ENCODE measurements at places on chromosomes 12 and 14.

- DNase-seq = no peak
These were observed 319.9 kb downstream of the KCNC2 start for GRCh38 chr12:74889563-74890236.

- no peak for DNase-seq
These were observed 34.6 kb downstream of the NIN start for GRCh38 chr14:50796390-50796789.

DNA sequence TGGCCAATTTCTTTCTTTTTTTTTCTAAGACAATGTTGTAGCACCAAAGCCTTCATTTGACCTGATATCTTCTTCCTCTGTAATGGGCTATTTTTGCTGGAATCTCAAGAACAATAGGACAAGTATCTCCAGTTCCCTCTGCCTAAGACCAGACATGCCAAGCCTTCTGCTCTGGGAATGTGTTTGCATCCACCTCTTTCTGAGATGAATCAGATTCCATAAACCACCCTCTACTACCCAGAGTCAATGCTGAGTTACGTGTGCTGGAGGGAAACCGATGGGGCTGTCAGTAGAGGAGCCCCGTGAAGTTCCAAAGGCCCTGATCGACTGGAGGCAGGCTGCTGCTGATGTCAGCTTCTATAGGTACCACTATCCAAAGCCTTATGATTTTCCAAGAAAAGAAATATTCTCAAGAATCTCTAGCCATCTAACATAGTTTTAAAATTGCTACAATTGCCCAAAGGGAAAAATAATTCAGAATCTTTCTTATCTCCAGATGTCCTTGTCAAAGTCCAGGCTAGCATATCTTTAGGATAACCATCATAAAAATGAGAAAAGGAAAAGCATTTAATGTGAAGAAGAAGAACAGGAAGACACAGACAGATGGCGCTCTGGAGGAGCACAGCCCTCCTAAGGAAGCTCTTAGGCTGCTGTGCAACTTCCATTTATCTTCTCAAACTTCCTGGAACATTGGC lies 101.9 kb downstream of the SLC8A3 start:
- DNase-seq = peak; percentile 37

DNA sequence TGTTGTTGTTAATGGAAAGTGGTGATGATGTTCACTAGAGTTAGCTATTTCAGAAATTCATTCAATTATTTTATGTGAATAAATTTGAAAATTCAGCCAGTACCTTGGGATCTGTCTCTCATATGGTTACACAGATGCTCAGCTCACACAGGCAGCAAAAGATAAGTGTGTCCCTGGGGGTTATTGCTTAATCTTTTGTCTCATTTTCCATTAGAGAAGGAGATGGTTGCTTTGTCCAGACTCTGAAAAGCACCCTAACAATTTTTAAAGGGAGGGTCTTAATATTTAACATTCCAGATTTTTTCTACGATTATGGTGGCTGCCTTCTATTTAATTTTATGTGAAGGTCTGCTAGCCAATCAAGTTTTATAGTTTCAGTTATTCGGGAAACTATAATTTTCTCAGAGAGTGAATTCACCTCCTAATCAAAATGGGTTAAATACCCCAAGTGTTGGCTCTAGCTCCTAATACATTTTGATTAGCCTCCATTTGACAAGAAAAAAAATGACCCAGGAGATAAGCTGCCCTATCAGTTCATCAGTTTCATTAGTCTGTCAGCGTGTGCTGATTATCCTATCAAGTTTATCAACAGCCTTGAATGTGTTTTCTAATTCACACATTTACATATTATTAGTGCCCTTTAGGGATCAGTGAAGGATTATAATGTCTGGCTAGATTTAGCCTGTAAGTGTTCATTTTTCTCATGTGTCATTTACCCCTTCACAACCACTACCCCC lies 282.1 kb downstream of the TMTC2 start:
- peak; percentile 86 for DNase-seq

GRCh38 chr12:71142016-71142415 lies 15.8 kb downstream of the TSPAN8 start:
- DNase-seq = no peak
